ENCODE measurements at places on chromosomes 7 and 10.

GRCh38 chr10:27223964-27224363 is 16.6 kb downstream of the ACBD5 start:
- no peak for DNase-seq

GRCh38 chr7:12456506-12456905 is 52.8 kb upstream of the VWDE start:
- DNase-seq: no peak

- DNase-seq: no peak
Observed at GRCh38 chr10:110914431-110914830, 4.5 kb downstream of the BBIP1 start.

DNA sequence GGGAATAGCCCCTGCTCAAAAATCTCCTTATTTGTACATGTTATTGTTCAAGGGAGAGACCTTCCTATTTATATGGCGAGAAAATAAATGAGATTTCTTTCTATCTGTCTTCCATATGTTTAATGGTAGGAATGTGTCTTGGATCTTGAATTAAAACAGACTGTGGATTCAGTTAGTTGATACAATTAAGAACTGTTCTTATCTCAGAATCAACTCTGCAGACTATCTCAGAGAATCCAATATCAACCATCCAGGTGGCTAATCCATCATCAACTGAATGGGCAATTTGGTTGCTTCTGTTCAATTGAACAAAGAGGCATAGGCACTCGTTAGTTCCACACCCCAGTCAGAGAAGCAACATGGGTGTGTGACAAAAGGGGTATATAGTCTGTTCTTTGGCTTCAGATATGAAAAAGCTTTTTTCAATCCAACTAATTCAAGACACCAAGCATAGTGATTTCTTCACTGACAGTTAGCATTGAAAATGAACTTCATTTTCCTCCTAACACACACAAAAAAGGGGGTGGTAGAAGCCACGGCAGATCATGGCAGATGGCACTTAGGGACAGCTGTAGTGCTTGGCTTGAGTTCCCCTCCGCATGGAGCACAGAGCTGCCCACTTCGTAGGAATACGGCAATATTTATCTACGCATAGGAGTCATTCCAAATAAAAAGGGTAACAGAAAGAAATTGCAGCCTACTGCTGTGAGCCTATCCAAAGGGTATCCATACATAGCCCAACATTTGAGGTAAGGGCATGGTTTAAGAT is 135.9 kb downstream of the KIAA1217 start:
- no peak for DNase-seq

- no peak for DNase-seq
Observed at GRCh38 chr10:5272065-5272803, 75.6 kb downstream of the AKR1C4 start.

DNA sequence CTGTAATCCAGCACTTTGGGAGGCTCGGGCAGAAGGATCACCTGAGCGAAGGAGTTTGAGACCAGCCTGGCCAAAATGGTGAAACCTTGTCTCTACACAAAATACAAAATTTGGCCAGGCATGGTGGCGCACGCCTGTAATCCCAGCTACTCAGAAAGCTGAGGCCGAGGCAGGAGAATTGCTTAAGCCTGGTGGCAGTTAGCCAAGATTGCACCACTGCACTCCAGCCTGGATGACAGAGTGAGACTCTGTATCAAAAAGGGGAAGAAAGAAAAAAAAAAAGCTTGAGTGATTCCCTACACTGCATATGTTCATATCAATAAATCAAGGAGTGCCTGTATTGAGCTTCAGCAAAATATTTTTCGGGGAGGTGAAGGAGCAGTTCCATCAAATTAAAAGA is 45.8 kb upstream of the SRRM3 start:
- DNase-seq: no peak

GRCh38 chr10:17144757-17145156 is 15.1 kb upstream of the CUBN start:
- no peak for DNase-seq

GRCh38 chr10:128373831-128374230 is 247.6 kb upstream of the MKI67 start:
- DNase-seq: no peak

GRCh38 chr7:20269726-20270125 is 52.5 kb upstream of the MACC1 start:
- DNase-seq: no peak

DNA sequence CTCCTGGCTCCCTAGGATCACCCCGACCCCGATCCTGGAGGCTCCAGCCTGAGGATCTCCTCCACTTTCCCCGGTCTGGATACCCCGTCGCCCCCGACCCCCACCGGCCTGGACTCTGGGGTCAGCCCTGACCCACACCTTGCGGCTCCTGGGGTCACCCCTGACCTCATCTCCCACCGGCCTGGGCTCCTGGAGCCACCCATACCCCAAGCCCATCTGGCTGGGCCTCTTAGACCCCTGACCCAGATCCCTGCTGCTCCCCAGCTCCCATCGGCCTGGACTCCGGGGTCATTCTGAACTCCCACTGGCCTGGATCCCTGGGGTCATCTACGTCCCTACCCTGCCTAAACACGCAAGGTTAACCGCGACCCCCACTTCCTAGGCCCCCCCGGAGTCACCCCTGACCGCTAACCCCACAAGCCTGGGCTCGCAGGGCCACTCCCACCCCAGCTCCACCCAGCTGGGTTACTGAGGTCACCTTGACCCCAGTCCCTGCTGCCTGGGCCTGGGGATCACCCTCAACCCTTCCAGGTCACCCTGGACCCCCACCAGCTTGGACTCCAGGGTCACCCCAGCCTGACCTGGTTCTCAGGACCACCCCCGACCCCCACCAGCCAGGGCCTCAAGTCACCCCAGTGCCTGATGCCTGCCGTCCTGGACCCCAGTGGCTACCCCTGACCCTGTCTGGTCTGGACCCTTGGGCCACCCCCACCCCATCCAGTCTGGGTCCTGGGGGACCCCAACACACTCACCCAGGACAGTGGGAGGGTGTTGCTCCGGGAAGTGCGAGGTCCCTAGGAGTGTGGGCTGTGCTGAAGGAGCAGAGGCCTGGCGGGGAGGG is 1.2 kb downstream of the FOXK1 start:
- DNase-seq: no peak

GRCh38 chr10:129800796-129801340 is 163.2 kb downstream of the EBF3 start:
- DNase-seq: no peak

DNA sequence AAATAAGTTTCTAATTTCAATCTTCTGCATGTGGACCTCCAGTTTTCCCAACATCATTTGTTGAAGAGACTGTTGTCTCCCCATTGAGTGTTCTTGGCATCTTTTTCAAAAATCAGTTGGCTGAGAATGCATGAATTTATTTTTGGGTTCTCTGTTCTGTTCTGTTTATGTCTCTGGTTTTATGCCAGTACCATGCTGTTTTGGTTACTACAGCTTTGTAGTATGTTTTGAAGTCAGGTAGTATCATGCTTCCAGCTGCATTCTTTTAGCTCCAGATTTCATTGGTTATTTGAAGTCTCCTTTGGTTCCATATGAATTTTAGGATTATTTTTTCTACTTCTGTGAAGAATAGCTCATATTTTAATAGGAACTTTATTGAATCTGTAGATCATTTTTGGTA is 21.2 kb upstream of the SFTPD start:
- DNase-seq: no peak

DNA sequence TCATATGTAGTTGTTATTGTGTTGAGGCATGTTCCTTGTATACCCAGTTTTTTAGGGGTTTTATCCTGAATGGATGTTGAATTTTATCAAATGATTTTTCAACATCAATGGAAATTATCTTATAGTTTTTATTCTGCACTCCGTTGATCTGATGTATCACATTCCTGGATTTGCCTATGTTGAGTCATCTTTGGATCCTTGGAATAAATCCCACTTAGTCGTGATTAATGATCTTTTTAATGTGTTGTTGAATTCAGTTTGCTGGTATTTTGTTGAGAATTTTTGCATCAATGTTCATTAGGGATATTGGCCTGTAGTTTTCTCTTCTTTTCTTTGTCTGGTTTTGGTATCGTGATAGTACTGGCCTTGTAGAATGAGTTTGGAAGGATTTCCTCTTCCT is 648.6 kb upstream of the GRM3 start:
- DNase-seq: no peak

- DNase-seq: no peak
Observed at GRCh38 chr7:50502001-50502684, 52.0 kb upstream of the FIGNL1 start.

DNA sequence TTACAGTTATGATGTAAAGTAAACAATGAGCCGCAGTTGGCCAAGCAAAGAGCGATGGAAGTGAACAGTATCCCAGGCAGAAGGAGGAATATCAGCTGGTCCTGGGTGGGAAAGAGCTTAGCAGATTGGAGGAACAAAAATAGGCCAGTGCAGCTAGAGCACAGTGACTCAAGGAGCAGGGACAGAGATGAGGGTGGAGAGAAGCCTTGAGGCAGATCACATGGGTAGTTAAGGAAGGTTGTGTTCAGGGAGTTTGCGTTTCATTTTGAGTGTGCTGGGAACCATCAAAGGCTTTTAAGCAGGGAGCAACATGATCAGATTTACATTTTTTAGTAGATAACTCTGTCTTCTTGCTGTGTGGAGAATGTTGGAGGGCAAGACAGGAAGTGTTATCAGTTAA is 113.6 kb downstream of the OAT start:
- no peak for DNase-seq

DNA sequence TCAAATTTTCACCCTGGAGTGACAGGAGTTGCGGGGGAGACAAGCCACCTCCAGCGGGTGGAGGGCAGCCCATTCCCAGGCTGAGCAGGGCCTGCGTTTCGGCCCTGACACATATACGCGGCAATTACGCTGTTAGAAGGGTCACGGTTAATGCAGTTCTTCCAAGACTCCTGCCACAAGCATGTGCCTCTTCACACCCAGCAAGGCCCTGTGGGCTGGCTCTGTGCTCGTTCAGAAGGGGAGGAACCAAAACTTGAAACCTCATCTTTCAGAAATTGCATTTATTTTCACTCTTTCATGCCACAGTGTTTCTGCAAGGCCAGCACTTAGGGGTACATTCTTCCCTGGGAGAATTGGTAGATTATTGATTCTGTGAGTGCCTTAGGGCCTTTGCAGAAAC is 24.7 kb downstream of the LRMDA start:
- no peak for DNase-seq

DNA sequence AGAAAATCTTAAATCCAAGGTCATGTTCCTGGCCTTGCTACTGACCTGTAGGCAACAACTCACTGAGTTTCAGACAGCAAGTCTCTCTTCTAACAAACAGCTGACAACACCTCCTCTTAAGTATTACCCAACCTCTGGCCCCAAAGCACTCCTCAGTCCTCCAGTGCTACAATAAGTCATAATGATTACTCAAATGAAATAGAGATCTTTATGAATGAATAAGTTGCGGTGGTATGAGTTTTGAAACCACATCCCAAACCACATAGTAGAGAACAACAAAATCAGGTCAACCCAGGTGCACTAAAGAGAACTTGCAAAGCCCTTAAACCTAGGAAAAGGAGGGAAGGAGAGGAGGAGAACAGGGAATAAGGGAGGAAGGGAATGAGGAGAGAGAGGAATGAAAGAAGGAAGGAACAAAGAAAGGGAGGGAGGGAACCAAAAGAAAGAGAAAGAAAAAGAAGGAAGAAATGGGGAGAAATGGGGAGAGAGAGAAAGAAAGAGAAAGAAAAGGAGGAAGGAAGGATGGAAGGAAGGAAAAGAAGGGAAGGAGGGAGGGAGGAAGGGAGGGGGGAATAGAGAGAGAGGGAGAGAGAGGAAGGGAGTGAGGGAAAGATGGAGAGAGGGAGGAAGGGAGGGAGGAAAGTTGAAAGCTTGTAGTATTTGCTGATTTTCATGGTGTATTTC is 142.8 kb upstream of the CALCR start:
- no peak for DNase-seq

GRCh38 chr7:129952086-129952652 is 591 bp downstream of the UBE2H start:
- DNase-seq: peak; percentile 64

GRCh38 chr10:84265418-84265817 is 20.6 kb downstream of the RGR start:
- peak; percentile 38 for DNase-seq

DNA sequence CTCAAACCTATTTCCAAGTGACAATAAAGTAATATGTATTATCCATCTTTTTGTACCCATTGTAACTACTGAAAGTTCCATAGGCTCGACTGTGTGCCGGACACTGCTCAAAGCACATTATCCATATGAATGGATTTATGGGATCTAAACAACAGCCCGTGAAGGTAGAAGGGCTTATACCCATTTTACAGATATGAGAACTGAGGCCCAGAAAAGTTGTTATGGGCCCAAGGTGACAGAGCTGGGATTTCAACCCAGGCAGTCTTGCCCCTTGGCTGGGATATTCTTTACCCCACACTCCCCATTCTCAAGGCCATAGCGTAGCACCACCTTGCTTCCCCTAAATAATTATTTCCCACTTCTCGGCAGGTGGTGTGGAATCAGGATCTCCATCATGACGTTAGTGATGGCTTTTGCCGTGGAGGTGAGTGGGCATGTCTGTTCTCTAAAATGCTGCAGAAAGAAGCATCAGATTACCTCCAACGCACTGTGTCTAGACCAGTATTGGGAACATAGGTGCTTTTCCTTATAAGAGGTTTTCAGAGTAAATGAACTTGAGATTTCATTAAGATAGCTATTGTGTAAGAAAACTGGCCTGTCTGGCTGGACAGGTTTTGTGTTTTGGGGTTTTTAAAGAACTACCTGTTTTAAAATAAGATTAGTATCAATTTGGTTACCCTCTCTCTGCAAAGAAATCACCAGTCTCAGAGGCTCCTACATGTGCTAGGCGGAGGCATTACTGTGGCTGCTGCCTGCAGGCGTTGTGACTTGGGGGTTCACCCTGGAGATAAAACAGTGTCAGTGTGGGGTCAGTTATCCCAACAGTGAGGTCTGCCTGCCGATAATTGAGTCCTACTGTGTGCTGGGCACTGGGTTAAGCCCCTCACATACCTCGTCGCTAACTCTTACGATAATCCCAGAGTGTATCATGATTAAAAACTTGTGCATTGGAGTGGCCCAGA is 85.1 kb upstream of the SDK1 start:
- no peak for DNase-seq

DNA sequence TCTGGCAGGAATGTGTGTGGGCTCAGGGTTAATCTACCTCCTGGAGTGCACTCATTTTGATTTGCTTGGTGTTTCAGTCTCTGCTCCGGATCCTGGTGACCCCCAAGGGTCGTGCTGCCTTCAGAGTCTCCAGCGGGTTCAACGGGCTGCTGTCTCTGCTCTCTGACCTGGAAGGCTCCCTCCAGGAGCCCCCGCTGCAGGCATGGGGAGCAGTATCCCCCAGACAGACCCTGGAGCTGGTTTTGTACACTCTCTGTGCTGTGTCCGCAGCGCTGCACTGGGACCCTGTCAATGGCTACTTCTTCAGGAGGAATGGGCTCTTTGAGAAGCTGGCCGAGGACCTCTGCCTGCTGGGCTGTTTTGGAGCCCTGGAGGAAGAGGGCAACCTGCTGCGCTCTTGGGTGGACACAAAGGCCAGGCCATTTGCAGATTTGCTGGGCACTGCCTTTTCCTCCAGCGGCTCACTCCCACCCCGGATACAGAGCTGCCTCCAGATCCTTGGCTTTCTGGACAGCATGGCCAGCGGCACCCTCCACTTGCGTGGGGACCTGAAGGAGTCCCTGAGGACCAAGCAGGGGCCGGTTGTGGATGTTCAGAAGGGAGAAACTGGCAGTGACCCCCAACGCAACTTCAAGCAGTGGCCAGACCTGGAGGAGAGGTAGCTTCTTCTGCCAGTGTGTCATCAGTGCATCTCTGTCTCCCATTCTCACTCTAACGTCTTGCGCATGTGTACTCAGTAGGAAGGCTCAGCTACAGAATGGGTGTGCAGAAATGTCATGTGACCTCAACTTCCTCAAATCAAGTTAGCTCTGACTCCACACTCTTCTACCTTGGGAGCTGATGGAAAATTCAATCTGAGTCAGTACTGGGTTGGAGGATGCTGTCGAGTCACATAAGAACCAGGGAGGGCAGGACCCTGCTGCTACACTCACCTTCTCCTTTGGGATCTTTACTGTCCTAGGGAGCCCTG is 58.5 kb downstream of the WDFY4 start:
- DNase-seq: no peak
